ENCODE measurements at places on chromosomes 12 and 14.

DNA sequence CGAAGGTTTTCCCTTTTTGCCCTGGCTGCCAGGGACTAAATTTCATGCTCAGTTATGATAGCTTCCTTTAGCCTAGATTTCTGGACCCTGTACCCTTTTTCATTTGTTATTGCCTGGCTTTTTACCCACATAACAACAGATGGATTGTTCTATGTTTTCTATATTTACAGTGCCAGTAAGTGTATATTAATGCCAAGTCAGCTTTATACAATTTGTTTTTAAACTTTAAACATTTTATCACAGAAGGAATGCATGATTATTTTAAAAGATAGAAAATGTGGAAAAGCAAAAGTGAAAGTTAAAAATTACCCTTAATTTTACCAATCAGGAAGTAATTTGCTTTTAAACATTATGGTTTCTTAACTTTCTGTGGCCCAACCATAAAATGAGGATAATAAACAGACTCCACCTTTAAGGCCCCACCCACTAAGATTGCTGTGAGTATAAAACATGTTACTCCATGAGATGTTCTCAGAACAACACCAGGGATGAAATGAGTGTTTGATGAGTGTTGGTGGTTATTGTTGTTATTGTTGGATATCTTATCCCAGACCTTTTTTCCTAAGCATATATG, 496.8 kb downstream of the EGLN3 start:
- DNase-seq = no peak
- H3K27me3 ChIP-seq = peaks cover 2% of the 10 kb centered on the region
- no peak overlapping the region for H3K27ac ChIP-seq
- H3K36me3 ChIP-seq = no peaks in the 10 kb centered on the region

DNA sequence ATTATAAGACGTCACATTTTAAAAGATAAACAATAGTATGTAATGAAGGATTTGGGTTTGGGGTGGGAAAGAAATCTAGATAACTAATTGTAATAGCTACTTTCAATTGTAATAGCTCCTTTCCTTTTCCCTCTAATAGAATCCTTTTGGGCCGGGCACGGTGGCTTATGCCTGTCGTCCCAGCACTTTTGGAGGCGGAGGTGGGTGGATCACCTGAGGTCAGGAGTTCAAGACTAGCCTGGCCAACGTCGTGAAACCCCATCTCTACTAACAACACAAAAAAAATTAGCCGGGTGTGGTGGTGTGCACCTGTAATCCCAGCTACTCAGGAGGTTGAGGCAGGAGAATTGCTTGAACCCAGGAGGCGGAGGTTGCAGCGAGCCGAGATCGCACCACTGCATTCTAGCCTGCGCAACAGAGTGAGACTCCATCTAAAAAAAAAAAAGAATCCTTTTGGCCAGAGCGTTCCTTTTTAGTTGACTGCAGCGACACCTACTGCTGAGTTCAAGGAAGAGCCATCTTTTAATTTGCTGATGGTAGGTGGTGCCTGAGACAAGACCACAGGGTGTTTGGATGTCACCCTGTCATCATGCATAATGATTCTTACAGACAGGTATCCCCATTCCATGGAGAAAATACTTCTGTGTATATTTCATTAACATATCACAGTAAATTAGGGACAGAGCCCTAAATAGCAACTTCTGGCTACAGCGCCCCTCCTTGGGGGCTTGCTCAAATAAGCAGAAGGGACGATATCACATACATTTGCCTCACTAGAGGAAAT, 79.5 kb downstream of the ARMH4 start:
- DNase-seq = peak; percentile 39
- no peak overlapping the region for H3K4me3 ChIP-seq
- no peaks in the 10 kb centered on the region for H3K4me1 ChIP-seq
- no peak overlapping the region for H3K27ac ChIP-seq
- no peaks in the 10 kb centered on the region for H3K36me3 ChIP-seq
- no peaks in the 10 kb centered on the region for H3K27me3 ChIP-seq

DNA sequence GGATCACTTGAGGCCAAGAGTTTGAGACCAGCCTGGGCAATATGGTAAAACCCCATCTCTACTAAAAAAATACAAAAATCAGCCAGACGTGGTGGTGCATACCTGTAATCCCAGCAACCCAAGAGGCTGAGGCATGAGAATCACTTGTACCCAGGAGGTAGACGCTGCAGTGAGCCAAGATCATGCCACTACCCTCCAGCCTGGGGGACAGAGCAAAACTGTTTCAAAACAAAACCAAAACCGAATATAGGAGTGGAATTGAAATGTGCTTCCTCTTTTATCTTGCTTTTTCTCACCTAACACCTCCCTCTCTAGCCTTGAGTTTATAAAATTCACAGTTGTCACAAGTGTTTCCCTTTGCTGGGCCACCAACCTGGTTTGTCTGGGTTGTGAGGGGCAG, 181.9 kb downstream of the PAH start:
- H3K27ac ChIP-seq = no peak overlapping the region
- H3K27me3 ChIP-seq = peaks cover 2% of the 10 kb centered on the region
- no peak for DNase-seq
- H3K4me1 ChIP-seq = peaks cover 4% of the 10 kb centered on the region

- no peaks in the 10 kb centered on the region for H3K27me3 ChIP-seq
- DNase-seq = no peak
- peak overlapping the region; percentile 34 for H3K27ac ChIP-seq
- H3K36me3 ChIP-seq = peaks cover 33% of the 10 kb centered on the region
- no peak overlapping the region for H3K4me3 ChIP-seq
- peaks cover 75% of the 10 kb centered on the region for H3K4me1 ChIP-seq
These were observed 23.2 kb downstream of the CCDC88C start for GRCh38 chr14:91394105-91395081.

DNA sequence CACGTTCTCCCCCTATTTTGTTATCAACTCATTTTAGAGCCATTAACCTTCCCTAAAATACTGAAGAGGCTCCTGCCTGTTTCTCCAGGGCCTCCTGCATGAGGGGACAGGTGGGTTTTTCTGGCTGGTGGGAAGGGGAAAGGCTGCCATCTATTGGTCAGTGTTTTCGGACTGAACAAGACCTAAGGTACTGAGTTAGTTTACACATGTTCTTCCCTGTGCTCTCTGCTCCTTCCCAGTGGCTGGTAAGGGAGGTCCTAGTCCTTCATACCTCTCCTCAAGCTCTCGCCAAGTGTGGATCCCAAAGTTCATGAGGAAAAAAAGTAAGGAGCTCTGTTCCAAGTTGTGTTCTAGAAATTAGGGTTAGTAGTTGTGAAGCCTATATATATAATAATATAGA, 357.5 kb downstream of the FSCB start:
- DNase-seq = no peak
- H3K27me3 ChIP-seq = no peaks in the 10 kb centered on the region
- no peak overlapping the region for H3K27ac ChIP-seq

DNA sequence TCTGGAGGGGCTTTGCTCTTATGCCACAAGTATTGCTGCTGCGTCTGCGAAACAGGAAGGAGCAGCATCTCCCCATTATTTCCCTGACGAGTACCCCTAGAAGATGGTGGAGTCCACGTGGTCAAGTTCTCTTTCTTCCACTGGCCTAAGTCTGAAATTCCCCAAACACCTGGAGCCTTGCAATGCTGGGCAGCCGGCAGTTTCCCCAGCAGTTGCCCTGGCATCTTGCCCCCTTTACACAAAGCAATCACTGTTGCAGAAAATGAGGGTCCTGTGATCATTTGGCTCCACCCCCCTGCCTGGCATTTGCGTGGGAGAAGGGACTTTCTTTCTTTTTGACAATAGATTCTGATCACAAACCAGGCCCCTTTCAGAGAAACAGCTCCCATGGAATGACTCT, 56.9 kb downstream of the FOS start:
- no peak for DNase-seq
- H3K4me3 ChIP-seq = no peak overlapping the region
- no peak overlapping the region for H3K27ac ChIP-seq
- peaks cover 7% of the 10 kb centered on the region for H3K27me3 ChIP-seq
- H3K36me3 ChIP-seq = peaks cover 1% of the 10 kb centered on the region
- H3K4me1 ChIP-seq = peaks cover 26% of the 10 kb centered on the region

DNA sequence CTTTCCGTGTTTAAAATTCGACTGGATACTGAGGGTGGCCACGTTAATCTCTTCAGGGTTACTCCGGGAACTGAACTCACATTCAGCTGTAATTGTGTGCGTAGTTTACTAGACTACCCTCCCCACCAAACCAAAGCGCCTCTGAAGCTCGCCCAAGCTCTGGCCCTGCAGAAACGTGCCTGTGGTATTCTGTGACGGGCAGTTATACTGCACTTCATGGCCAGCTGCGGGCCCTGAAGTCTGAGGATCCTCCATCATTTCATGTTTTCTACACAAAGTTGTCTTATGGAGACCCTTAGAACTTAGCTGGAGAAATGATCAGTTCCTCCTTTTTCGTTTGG, 688 bp downstream of the ZNF26 start:
- no peaks in the 10 kb centered on the region for H3K27me3 ChIP-seq
- DNase-seq = no peak
- H3K4me3 ChIP-seq = peak overlapping the region; percentile 88
- H3K27ac ChIP-seq = peak overlapping the region; percentile 94
- peaks cover 19% of the 10 kb centered on the region for H3K4me1 ChIP-seq

GRCh38 chr12:29537298-29537697, 39.8 kb upstream of the OVCH1 start:
- H3K27me3 ChIP-seq = peaks cover 11% of the 10 kb centered on the region
- no peaks in the 10 kb centered on the region for H3K36me3 ChIP-seq
- no peak for DNase-seq
- H3K4me3 ChIP-seq = no peak overlapping the region
- H3K27ac ChIP-seq = no peak overlapping the region
- H3K4me1 ChIP-seq = no peaks in the 10 kb centered on the region

DNA sequence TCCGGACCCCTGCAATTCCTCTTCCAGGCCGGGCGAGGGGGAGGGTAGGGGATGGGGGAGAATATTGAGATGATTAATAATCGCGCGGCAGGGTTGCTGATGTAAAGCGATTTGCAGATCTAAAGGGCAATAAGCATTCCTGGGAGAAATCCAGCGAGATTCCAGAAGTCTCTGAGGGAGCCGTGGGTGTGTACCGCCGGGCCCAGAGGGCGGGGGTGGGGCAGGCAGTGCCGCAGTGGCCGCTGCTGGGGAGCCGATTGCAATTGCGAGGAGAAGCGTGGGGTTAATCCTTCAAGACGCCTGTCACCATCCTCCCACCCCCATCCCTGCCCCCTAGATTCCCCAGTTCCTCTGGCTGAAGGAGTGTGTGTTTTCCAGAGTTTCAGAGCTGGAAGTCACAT, 16.4 kb downstream of the FOS start:
- no peaks in the 10 kb centered on the region for H3K36me3 ChIP-seq
- peaks cover 12% of the 10 kb centered on the region for H3K4me1 ChIP-seq
- no peak overlapping the region for H3K27ac ChIP-seq

GRCh38 chr12:19035536-19035935, 94.0 kb upstream of the PLEKHA5 start:
- H3K36me3 ChIP-seq = no peaks in the 10 kb centered on the region
- DNase-seq = no peak
- H3K27ac ChIP-seq = no peak overlapping the region
- peaks cover 4% of the 10 kb centered on the region for H3K27me3 ChIP-seq

DNA sequence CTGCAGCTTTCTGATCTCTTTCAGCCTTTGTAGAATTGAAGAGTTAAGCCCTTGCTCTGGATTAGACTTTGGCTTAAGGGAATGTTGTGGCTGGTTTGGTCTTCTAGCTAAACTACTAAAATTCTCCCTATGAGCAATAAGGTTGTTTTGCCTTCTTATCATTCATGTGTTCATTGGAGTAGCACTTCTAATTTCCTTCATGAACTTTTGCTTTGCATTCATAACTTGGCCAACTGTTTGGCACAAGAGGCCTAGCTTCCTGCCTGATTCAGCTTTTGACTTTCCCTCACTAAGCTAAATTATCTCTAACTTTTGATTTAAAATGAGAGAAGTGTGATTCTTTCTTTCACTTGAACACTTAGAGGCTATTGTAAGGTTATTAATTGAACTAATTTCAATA, 384.3 kb downstream of the RAD51B start:
- DNase-seq = no peak
- no peak overlapping the region for H3K27ac ChIP-seq
- H3K36me3 ChIP-seq = peaks cover 12% of the 10 kb centered on the region
- H3K4me3 ChIP-seq = no peak overlapping the region
- no peaks in the 10 kb centered on the region for H3K27me3 ChIP-seq

GRCh38 chr14:56482310-56482911, 97.2 kb upstream of the TMEM260 start:
- H3K27ac ChIP-seq = no peak overlapping the region
- no peaks in the 10 kb centered on the region for H3K4me1 ChIP-seq
- H3K4me3 ChIP-seq = no peak overlapping the region
- no peak for DNase-seq

DNA sequence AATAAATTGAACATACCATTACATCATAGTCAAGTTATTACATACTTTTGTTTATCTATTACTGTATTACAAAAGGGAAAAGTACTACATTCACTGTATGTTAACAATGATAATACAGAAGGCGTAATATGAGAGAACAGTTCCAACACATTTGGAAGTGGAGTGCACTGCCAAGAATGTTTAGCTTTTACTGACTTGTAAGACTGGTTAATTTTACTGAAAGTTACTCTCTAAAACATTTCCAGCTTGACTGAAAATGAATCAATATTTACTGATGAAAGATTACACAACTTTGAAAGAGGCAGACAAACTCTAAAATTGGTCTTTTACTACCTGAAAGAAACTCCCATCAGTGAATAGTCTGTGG, 728.5 kb downstream of the FSCB start:
- H3K4me1 ChIP-seq = no peaks in the 10 kb centered on the region
- no peak for DNase-seq
- no peaks in the 10 kb centered on the region for H3K36me3 ChIP-seq

GRCh38 chr12:77124767-77125166, 59.4 kb upstream of the E2F7 start:
- no peaks in the 10 kb centered on the region for H3K4me1 ChIP-seq
- no peaks in the 10 kb centered on the region for H3K36me3 ChIP-seq
- DNase-seq = no peak
- no peak overlapping the region for H3K27ac ChIP-seq

GRCh38 chr12:58384196-58384595, 442.8 kb downstream of the ATP23 start:
- no peak overlapping the region for H3K27ac ChIP-seq
- no peak for DNase-seq
- H3K4me3 ChIP-seq = no peak overlapping the region
- H3K4me1 ChIP-seq = no peaks in the 10 kb centered on the region
- no peaks in the 10 kb centered on the region for H3K36me3 ChIP-seq

GRCh38 chr12:32889011-32889760, 7.4 kb downstream of the PKP2 start:
- no peak for DNase-seq
- no peak overlapping the region for H3K27ac ChIP-seq
- no peak overlapping the region for H3K4me3 ChIP-seq
- no peaks in the 10 kb centered on the region for H3K36me3 ChIP-seq
- H3K27me3 ChIP-seq = peaks cover 13% of the 10 kb centered on the region
